Activated naive CD4-positive, alpha-beta T cell treated with anti-CD3 and anti-CD28 coated beads, Interleukin-2, amount 50 U/mL, for 72 hours (primary cell): ENCODE measurements at places on chromosomes 11 and 22. TPM values are rescaled to one million over a fixed set of nuclear protein-coding genes. Genes with fewer than 3 reads are reported as not detected.

Gene GGTLC3
- not detected for total RNA-seq

Gene ADAMTS15
- not detected for total RNA-seq

Gene ANGPTL5
- total RNA-seq = not detected

Gene OR51A7
- not detected for total RNA-seq

Gene CNTN5
- total RNA-seq = not detected

Gene VWA5A
- 13.7 TPM for total RNA-seq

Gene P2RY6
- total RNA-seq = not detected

Gene KRTAP5-8
- not detected for total RNA-seq

GRCh38 chr11:6617315-6617781 is 1.9 kb downstream of the TPP1 start:
- peak; percentile 51 for DNase-seq

DNA sequence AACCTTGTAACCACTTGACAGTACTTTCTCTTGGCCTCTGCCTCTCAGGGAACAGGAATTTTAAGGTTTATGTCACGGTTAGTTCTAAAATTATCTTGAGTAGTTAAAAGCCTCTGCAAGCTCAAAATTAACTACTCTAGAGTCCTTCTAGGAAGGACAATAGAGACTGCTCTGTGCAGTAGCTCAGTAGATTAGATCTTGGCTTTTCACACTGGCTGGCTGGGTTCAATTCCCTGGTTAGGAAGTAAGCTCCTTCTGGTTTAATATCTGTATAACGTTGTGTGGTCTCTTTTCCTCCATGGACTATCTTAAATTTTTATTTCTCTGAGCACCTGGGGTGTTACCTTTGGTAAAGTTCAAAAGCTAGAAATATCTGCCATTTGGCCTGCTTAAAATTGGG is 109.2 kb downstream of the AASDHPPT start:
- no peak for DNase-seq

GRCh38 chr22:44550711-44551491 is 52.9 kb upstream of the RTL6 start:
- DNase-seq = peak; percentile 24

DNA sequence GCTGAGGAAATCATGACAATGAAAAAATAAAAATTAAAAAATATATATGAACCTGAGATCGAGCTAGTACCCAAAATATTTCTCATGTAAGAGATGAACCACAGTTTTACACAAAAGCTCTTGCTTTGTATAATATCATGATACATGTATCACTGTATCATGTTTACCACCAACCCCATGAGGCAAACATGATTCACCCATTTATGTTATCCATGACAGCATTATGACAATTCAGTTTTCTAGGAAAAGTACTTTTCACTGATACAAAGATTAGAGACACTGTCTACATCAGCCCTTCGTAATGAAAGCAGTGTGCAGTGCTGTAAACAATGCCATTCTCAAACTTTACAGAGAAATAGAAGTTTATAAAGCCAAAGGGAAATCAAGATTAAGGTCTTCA is 852.5 kb upstream of the LRRC4C start:
- no peak for DNase-seq

GRCh38 chr11:32713496-32713895 is 81.0 kb downstream of the CCDC73 start:
- DNase-seq = no peak

- no peak for DNase-seq
Measured at GRCh38 chr11:60873533-60873932, 6.2 kb downstream of the ZP1 start.

- DNase-seq = no peak
Measured at GRCh38 chr22:44214764-44215163, 34.0 kb downstream of the PARVG start.

- DNase-seq = no peak
Measured at GRCh38 chr11:18384157-18384641, 10.2 kb upstream of the LDHA start.

DNA sequence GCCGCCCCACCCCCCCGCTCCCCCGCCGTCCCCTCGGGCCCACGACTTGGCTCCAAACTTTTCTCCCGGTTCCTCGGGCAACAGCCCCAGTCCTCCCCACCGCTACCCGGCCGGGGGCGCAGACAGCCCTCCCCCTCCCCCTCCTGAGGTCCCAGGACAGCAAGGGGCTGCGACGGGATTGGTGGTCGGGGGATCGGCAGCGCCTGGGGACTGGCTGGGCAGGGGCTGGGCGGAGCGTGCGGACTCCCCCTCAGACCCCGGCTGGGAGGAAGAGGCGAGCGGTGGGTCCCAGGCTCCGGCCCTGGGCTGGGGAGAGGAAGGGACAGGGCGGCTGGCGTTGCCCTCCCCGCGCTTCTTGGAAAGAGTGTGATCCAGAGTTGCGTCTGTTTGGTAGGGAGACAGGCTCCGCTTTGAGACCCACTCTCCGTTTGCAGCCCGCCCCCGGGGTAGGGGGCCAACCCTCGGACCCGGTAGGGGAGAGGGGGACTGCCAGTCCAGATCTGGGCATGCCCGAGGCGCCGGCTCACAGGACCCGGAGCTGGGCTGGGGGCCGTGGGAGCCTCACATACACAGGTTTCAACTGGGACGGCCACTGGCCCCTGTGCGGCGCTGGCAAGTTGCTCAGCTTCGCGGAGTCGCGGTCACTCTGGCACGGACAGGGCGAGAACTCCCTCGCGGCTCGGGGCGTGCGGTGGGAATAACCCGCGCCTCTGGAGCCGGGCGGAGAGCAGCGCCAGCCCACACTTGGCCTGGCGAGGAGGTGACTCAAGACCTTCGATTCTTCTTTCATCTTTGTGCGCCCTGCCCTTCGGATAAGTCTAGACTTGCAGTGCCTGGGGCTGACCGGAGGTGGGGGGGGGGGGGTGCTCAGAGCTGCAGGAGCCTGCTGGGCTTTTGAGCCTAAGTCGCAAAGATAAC is 999 bp downstream of the TSKU start:
- no peak for DNase-seq
